ENCODE measurements at places on chromosomes 4 and X.
A peak's percentile ranks its signal among the peaks of the same experiment; 100 is the strongest.

DNA sequence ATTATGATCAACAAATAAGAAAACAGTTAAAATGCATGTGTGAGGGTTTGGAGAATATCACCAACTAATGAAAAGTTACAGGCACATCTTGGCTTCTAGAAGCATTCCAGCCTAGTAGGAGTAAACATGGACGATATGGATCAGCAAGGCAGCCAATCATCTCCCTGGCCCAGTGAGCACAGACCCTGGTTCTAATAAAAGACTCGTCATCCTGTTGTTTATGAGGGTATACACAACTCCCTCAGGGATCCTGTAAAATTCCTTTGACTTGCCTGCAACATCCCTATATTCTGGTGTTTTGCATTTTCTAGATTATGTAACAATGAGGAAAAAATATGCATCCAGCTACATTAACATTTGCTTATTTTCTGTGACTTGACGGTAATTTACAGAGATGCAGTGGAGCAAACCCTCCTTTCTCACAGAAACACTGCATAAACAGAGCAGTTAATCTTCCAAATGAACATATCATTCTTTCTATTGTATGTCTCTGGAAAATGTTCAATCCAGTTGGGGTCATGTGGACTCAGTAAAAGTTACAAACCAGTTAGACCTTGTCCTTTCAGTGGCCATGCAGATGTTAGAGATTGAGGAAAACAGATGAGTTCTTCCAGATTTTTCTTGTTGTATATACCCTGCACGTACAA, 88.9 kb upstream of the NDP start:
- DNase-seq = no peak

GRCh38 chr4:183244019-183244418, 76.1 kb downstream of the CLDN22 start:
- no peak for DNase-seq

GRCh38 chrX:52995987-52996331, 37.6 kb upstream of the FAM156A start:
- DNase-seq = no peak

DNA sequence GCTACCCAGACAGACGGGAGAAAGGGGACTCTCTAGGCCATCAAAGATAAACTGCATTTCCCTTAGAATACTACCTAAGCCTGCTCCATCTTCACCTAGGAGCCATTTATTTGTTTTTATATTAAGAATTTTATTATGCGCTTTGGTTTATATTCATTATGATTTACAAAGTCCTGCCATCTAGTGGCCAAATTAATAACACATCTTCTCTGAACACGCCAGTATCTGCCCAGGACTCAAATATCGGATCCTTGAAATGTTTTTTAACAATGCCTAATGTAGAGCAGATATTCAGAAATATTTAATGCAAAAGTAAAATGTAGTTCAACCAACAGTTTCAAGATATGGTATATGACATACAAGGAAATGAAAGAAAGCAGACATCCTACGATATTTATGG, 20.8 kb upstream of the PRPS2 start:
- DNase-seq = no peak

GRCh38 chrX:116009861-116010710, 160.5 kb upstream of the AGTR2 start:
- DNase-seq = no peak

DNA sequence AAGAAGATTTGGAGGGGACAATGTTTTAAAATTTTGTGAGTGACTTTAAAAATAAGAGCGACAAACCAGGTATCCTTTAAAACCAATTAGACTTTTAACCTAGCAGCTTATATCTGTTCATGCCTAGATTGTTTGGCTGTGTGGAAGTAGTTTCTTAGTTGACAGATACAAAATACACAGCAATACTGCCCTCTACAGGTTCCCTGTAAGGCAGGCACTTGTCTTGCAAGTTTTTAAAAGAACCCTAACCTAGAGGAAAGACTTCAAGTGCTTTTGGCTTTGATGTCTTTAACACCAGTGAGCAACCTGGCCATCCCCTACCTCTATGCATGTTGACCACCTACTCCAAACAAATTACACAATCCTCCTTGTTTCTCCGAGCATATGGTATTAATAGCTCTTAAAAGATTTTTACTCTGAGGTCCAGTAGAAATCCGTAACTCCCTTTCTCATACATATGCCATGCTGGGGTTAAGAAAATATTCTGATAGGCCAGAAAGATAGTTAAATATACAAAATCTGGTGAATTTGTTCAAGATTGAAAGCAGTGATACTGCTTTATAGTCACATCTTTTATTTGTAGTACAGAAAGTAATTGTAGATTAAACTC, 273.0 kb downstream of the ARHGAP24 start:
- DNase-seq = peak; percentile 75

- DNase-seq = no peak
Observed at GRCh38 chr4:59063015-59063720, 1953.0 kb upstream of the IGFBP7 start.

DNA sequence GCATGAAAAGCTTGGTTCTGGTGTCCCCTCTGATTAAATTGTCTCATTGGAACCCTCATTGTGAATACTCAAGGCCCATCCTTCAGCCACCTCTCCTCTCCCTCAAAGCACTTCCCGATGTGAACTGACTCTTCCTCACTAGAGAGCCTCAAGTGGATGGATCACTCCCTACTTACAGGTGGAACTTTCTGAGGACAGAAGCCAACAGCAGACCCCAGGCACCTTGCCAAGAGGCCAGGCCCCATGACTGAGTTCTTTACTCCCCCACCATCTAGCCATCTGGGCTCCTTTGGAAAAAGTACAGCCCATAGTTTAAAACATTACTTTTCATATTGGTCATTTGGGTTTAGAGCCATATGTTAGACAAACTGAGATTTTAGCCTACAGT, 224.1 kb downstream of the SHROOM3 start:
- DNase-seq = no peak

DNA sequence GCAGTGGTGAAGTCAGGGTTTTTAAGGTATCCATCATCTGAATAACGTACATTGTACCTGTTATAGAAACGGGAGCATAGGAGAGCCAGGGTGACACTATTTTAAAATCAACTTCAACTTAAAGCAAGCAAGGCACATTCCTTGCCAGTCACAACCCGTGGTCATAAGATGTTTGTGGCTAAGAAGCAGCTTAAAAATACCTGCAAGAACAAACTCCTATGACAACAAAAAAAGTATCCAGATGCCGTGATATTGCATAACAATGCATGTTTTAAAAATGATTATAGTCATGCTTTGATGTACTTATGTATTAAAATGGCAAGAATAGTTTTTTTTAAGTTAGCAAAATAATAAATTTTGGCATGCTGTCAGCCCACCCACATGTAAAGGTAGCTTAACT, 16.5 kb upstream of the SYNPO2 start:
- no peak for DNase-seq

GRCh38 chr4:76341063-76341462, 34.5 kb downstream of the STBD1 start:
- DNase-seq = no peak

DNA sequence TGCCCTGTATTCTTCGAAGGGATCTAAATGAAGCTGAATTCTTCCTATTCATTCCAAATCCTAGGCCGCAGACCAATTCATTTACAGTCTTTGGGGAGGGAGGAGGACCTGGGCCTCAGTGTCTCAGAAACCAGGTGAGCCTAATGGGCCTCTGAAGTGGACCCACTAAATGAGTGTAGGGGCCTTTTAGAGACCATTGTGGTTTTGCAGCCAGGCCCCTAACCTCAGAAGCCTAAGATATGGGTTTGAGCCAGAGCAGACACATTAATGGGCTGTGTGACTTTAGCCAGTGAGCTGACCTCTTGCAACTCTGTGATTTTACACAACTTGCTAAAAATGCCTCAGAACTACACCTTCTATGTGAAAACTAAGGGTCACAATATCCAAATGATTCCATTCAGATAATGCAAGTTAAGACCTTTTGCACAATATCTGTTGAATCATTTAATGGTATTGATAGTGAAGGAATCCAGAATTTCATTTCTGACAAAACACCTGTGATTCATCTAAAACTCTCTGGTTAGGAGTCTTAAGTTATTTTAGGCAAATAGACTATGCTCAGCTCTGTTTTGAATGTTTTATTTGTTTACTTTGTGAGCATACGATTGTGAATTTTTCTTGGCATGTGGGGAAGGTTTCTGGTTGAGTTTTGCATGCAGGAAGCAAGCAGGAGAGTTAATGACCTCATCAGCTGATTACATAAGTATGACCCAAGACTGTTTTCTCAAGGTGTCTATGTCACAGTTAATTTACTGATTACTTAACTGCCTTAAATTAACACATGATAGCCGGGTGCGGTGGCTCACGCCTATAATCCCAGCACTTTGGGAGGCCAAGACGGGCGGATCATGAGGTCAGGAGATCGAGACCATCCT, 75.0 kb downstream of the EVC start:
- DNase-seq = no peak

GRCh38 chr4:43286137-43286536, 393.6 kb downstream of the GRXCR1 start:
- no peak for DNase-seq

DNA sequence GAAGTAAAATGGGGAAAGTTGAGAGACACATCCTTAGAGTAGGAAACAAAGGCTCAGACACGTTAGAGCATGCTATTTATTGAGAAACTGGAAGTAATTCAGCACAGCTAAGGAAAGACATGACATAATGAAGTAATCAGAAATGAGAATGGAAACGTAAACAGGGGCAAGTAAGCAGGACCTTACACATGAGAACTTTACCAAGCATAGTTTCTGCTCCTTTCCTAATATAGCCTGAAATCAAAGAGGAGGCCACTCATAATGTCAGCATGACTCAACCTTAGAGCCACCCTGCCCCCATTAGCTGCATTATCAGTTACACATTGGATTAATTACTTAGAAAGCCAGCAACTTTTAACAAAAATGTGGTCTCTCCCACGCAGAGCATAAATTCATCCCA, 558.3 kb upstream of the GRIA3 start:
- DNase-seq = no peak

- no peak for DNase-seq
Observed at GRCh38 chr4:55013431-55013955, 111.9 kb downstream of the KDR start.

- peak; percentile 65 for DNase-seq
Observed at GRCh38 chr4:94452476-94453371, 982 bp downstream of the PDLIM5 start.

DNA sequence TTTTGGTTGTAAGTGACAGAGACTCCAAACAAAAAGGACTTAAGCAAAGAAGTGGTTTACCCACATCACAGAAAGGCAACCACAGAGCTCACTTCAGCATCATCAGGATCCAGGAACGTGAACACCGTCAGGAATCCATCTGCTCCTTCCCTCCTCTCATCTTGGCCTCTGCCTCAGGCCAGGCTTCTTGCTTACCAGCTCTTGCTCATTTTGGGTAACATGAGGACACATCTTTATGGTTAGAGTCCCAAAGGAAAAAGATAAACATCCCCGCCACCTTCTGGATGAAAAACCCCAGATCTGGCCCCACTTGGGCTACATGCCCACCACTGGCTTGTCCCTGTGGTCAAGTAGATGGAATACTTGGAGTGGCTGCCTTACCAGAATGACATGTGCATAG, 176.8 kb upstream of the RPL34 start:
- no peak for DNase-seq

GRCh38 chr4:47704693-47705325, 133.1 kb downstream of the CORIN start:
- DNase-seq = peak; percentile 60

DNA sequence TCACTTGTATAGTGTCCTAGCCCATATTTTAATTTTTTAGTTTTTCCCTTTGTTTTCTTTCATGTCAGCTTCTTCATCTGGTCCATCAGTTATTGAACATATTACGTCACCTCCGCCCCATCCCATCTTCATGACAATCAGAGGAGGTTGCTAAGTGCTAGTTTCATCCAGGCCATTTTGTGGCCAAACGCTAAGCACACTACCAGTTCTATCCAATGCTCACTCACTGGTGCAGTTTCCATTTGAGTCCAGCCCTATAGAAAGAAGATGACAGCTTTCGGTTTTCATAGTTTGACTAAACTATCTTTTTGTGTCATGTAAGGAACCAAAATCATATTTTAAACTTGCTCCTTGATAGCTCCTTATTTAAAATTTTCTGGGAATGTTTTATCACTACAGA, 304.2 kb downstream of the TENM3 start:
- DNase-seq = no peak

GRCh38 chr4:121594796-121595526, 101.8 kb downstream of the ANXA5 start:
- no peak for DNase-seq

DNA sequence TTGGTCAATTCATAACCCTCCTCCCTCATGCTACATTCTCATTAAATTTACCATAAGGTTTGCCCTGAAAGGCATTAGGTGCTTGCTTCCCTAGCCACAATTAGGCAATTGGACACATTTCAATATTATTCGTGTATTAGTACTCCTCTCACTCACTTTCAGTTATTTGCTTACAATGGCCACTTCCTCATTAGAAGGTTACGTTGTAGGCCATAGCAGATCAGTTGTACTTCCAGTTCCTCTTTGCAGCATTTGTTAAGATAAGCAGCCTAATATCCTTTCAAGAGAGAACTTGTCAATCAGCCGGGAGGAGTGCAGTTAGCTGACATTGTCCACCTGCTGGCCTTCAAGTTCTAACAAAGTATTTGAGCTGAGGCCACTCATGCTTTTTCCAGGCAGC, 1017.2 kb downstream of the PCDH7 start:
- DNase-seq = no peak

DNA sequence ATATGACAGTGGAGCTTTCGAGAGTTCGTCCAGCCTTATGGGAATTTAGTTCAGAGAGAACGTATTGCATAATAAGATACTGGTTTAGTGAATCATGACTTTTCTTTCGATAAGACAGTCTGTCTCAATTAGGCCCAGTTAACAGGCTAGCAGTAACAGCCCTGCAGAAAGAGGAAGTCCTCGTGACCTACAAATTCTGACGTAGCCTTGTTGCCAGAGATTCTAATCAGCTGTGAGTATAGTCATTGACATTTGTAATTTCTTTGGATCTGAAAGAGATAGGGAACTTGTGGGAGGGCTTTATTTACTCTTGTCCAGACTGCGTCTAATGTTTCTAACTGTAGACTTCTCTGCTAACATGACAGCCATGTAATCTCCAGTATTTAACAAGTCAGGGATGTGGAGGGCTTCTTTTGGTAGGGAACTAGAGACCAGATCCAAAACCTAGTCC, 15.8 kb downstream of the ART3 start:
- DNase-seq = no peak

DNA sequence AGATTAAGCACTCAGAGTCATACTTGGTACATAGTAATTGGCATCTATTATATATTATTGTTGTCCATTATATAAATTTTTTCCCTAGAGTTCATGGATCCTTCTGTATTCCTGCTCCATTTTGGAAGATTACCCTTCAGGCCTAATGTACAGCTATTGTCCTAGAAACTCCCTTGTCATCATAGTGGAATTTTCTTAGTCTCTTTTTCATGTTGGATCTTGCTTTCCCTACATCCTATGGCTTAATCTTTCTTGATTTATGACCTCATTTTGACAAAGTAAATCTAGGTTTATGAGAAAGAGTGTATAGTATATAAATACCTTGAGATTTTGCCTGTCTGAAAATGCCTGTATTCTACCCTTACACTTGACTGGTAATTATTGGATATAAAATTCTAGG, 22.1 kb downstream of the ARMCX4 start:
- DNase-seq = no peak
